NCI-H187 (cell line): ENCODE measurements at places on chromosomes 16 and 17.
A peak's percentile ranks its signal among the peaks of the same experiment; 100 is the strongest.

DNA sequence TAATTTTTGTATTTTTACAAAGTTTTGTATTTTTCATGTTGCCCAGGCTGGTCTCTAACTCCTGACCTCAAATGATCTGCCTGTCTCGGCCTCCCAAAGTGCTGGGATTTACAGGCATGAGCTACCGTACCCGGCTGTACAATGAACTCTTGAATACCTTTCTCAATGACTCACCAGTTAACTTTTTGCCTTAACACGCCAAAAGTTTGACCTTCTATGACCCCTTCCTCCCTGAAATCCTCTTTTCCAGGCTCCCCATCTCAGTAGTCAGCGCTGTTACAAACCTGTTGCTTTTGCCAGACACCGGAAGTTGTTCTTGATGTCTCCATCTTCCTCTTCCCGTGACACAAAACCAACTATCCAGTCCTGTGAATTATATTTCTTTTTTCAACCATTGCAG, 158.1 kb upstream of the ASIC2 start:
- no peak for DNase-seq

DNA sequence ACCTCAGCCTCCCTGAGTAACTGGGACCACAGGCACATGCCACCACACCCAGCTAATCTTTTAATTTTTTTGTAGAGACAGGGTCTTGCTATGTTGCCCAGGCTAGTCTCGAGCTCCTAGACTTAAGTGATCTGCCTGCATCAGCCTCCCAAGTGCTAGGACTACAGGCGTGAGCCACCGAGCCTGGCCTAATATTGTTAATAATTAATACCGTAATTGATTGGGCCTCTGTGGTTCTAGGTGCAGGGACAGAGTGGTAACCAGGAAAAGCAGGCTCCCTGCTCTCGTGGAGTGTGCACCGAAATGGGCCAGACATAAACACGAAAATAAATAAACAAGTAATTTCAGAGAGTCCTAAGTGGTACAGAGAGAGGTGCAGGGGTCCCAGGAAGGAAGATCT, 241.0 kb downstream of the GSG1L start:
- DNase-seq, result no peak

- no peak for DNase-seq
Measured at GRCh38 chr17:22138861-22139469, 446.6 kb downstream of the KCNJ18 start.

GRCh38 chr16:62615526-62615925, 579.3 kb upstream of the CDH8 start:
- no peak for DNase-seq

GRCh38 chr17:67624886-67625656, 92.7 kb upstream of the NOL11 start:
- DNase-seq, result peak; percentile 40

DNA sequence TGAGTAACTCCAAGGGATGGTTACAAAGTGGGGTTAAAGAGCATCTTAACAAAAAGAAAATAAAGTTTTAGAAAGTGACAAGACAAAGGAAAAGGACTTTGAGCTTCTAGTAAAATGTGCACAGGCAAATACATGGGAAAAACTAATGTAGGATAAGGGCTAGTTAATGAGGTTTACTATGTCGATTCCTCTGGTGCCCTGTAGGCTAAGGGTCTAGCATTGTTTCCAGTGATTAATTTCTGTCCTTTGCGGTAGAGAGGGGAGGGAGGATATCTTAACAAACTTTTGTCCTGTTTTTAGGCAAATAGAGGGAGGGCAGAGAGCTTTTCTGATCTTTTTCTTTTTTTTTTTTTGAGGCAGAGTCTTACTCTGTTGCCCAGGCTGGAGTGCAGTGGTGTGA, 96.6 kb upstream of the SIAH1 start:
- no peak for DNase-seq

DNA sequence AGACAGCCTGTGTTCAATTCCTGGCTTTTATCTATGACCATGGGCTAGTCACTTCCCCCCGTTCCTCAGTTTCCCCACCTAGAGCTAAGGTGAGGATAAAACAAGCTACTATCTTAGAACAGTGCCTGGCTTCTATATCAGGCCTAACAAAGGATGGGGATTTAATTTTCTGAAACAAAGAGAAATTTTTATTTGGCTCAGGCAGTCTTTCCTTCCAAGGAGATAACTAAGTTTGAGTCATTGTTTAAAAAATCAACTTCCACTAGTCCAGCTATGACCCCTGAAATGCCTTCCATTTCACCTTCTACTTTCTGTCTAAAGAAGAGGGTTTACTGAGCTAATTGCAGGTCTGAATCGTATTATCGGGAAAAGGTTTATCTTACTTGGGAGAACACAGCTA, 99.0 kb downstream of the CMIP start:
- DNase-seq, result no peak

GRCh38 chr16:54072237-54072636, 214.3 kb downstream of the IRX3 start:
- no peak for DNase-seq

GRCh38 chr17:48159232-48159631, 51.7 kb downstream of the SNX11 start:
- no peak for DNase-seq

- DNase-seq, result no peak
Measured at GRCh38 chr16:35485915-35486314, 2026.5 kb downstream of the TP53TG3F start.

DNA sequence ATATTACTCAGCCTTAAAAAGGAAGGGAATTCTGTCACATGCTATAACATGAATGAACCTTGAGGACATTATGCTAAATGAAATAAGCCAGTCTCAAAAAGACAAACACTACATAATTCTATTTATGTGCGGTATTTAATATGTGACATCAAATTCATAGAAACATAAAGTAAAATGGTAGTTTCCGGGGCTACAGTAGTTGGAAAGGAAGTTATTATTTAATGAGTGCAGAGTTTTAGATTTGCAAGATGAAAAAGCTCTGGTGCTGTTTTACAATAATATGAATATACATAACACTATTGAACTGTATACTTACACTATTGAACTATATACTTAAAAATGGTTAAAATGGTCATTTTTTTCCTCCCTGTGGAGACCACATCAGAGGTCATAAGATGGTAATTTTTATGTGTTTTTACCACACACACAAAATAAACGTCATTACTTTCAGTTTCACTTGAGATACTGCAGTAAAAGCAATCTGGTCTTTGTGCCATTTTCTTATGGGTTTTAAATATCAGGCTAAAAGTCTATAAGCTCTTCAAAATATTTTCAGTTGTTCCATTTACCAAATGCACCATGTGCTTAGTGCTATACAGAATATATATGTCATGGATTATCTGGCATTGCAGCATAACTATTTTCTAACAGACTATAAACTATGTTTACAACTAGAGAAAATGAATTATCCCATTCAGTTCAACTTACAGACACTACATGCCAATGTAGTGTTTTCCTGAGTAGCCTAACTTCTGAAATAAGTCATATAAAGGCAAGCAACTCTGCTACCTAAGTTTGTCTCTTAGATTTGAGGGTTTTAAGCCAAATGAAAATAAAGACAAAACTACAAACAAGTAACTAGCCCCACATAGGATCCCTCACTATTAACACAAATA, 90.9 kb downstream of the SPAG9 start:
- no peak for DNase-seq

- no peak for DNase-seq
Measured at GRCh38 chr16:23962001-23962400, 126.2 kb downstream of the PRKCB start.

DNA sequence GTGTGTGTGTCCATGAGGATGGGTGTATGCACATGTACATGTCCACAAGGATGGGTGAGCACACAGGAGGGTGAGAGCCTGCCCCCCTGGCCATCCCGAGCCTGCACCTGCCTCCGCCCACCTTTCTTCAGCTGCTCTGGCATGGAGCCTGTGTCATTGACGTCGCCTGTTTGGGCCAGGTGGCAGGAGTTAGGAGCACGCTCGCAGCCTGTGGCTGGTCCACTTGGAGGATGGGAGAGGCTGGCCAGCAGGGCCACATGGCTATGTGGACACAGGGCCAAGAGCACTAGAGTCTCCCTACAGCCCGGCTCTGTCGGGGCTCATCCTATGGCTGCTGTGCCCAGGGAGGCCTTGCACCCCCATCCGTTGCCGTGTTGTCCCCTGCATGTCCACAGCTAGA, 21.4 kb downstream of the BAHCC1 start:
- DNase-seq, result no peak

DNA sequence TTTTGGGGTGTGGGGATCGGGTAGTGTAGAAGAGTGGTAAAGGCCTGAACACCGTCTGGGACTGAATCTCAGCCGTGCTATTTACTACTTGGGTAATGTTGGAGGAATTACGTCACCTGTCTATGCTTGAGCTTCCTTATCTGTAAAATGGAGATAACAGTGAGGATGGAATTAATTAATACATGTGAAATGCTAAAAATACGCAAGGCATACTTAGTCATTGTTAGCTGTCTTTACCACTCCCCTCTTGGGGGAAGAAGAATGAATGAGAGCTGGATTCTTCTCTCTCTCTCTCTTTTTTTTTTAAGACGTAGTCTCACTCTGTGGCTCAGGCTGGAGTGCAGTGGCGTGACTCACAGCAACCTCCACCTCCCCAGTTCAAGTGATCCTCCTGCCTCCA, 41.1 kb upstream of the TANGO6 start:
- DNase-seq, result no peak

GRCh38 chr16:54175169-54175551, 111.4 kb downstream of the IRX3 start:
- DNase-seq, result no peak

- DNase-seq, result no peak
Measured at GRCh38 chr16:73054813-73055482, 7.0 kb upstream of the ZFHX3 start.

DNA sequence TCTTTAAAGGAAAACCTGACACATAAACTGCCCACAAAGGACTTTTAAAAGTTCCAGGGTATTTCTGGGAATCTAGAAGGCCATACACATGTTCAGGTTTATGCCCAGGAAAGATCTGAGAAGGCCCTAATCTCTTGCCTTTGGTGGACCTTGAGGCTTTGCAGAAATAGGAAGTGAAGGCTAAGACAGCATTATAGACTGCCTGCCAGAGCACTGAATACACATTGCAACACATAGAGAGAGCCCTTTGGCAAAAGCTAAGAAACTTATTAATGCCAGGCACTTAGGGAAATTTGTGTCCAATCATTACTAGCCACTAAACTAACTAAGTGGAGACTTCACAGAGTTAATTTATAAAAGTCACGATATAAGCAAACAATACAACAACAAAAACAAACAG, 70.4 kb downstream of the MMD start:
- no peak for DNase-seq

GRCh38 chr16:85746460-85747215, 4.3 kb downstream of the C16orf74 start:
- DNase-seq, result no peak

DNA sequence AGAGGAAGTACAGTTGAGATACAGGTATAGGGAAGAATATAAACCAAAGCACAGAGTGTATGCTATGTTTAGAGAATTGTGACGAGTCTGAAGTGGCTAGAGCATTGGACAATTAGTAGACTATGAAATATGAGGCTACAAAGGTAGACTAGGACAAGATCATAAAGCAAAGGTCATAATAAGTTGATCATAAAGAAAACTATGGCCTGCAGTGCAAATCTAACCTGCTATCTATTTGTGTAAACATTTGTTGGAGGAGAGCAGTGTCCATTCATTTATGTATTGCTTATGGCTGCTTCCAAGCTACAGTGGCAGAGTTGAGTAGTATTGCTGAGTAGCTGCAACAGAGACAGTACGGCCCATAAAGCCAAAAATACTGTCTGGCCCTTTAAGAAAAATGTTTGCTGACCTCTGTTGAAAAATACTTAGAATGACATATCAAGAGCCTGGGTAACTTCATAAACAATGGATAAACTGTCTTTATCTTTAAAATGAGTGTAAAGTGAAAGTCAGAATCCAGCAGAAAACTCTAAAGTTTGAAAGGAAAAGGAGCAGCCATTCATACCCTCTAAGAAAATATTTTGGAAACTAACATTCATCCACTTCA, 14.5 kb upstream of the OR1E2 start:
- no peak for DNase-seq

- no peak for DNase-seq
Measured at GRCh38 chr17:27338536-27338985, 44.6 kb downstream of the WSB1 start.

DNA sequence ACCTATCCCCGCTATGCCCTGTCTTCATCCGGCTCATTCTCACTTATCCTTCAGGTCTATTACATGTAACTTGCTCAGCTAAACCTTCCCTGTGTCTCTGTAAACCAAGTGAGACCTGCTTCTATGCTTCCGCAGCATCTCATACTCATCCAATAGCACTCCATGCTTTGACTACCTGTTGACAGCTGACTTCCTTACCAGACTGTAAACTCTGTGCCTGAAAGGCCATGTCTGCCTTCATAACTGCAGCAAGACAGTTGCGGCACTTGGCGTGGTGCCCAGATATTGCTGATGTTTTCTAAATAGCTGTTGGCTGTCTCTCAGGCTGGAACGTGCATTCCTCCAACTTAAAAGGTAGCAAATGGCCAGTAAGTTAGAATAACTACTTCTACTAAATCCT, 1.8 kb upstream of the OR1E1 start:
- DNase-seq, result no peak

- no peak for DNase-seq
Measured at GRCh38 chr17:36673637-36674277, 72.4 kb downstream of the MRM1 start.

GRCh38 chr16:70496513-70496912, 26.8 kb downstream of the COG4 start:
- DNase-seq, result no peak

GRCh38 chr17:48123111-48123510, 15.5 kb downstream of the SNX11 start:
- no peak for DNase-seq

GRCh38 chr16:16909126-16909525, 530.2 kb downstream of the NPIPA7 start:
- no peak for DNase-seq

DNA sequence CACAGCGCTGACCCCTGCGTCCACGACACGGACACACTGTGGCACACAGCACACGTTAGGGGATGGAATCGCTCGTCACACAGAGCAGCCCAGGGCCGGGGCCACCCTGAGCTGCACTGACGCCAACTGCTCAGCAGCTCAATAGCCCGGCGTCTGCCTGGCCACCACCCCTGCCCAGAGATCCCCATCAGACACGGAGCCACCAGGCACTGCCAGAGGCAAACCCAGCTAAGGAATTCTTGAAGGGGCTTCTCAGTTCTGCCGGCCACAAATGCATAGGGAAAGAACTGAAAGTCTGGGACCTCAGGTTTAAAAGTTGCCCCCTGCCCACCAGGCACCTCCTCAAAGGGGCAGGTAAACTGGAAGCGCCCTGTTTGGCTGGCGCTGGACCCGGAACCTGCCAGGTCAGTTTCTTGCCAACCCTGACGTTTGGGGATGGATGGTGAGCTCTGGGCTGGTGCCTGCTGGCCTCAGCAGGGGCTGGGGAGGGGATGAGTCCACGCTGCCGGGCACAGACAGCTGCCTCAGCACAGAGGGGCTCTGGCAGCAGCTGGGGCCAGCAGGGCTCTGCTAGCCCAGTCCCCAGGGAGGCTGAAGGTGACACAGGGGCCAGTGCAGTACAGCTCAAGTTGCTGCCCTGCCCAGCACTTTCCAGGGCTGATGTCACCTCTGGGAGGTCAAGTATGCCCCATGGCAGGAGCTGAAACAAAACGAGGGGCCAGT, 33.2 kb downstream of the TIMM22 start:
- no peak for DNase-seq

GRCh38 chr17:10155371-10156076, 42.9 kb downstream of the GAS7 start:
- no peak for DNase-seq
